ENCODE measurements at places on chromosomes 3 and 15.

GRCh38 chr3:46293991-46294833 is 52.0 kb downstream of the CCR3 start:
- no peak for DNase-seq

- no peak for DNase-seq
Measured at GRCh38 chr3:118842147-118842863, 192.3 kb downstream of the IGSF11 start.

DNA sequence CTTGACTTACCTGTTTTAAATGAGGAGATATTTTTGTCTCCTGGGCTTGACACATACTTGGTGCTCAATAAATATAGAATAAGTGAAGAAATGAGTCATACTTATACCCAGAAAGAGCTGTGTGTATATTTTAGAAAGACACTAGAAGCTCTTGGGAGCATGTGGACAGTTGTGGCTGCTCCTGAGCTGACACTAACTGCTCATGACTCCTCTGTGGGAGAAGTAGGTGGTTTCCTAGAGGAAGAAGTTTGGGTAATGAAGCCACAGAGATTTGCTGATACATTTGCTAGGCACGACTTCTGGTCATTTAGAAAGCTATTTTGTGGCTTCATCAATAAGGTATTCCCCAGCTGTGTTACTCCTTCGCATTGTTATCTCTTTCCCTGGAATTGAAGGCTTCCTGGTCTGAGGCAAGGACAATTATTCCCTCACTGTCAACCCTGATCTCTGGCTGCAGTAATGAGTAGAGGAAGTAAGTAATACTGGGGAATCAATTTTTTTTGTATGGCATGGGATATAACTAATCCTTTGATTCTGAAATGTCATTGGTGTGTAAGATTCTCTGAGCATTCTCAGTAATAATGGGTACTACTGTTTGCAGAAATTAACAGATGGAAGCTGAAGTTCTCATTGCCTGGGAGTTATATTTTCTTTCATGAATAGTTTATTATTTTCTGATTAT is 79.6 kb upstream of the DCBLD2 start:
- DNase-seq, result no peak

- DNase-seq, result no peak
Measured at GRCh38 chr3:193573403-193574191, 18.9 kb upstream of the ATP13A4 start.

DNA sequence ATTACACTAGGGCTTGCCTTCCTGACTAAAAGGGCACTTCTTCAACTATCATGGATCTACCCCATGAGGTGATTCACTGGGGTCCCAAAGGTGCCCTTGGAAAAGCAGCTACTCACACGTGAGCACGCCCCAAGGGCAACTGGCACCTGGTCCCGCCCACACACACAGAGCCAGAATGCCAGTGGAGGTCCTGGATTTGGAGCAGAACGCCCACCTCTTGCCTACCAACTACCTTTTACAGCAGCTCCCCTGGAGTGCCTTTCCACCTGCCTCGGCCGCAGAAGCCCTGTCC is 1.8 kb upstream of the CTDSPL start:
- DNase-seq, result no peak

DNA sequence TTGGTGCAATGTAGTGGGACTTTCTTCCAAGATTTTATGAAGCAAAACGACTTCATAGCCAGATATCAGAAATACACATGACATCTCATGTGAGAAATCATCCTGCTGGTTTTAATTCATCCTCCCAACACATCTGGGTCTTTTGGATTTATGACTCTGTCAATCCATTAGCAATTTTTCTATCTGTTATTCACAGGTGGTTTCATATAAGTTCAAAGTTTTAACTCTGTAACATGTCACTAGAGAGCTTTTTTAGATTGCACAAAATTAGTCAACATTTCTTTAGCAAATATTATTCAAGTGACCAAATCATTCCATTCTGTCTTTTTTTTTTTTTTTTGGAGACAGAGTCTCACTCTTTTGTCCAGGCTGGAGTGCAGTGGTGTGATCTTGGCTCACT is 30.4 kb downstream of the SQOR start:
- no peak for DNase-seq

DNA sequence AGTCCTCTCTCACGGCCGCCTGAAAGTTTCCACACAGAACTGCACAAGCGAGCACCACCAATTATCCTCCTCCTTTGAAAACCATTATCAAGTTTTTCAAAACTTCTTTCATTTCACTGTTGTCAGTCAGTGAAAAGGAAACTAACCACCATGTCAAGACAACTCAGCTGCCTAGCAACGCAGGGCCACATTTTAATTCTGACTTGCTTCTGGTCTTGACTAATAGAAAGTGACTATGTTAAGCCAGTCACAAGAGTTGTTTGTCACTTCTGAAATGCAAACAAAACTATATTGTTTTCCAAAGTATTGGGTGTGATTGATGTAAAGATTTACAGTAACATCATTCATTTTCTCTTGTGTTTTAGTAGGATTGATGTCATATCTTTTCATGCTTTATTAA is 612.8 kb upstream of the AGTR1 start:
- no peak for DNase-seq

GRCh38 chr3:17062736-17063135 is 178.0 kb downstream of the PLCL2 start:
- no peak for DNase-seq

- DNase-seq, result no peak
Measured at GRCh38 chr15:82536409-82537350, 3.6 kb downstream of the RPS17 start.

DNA sequence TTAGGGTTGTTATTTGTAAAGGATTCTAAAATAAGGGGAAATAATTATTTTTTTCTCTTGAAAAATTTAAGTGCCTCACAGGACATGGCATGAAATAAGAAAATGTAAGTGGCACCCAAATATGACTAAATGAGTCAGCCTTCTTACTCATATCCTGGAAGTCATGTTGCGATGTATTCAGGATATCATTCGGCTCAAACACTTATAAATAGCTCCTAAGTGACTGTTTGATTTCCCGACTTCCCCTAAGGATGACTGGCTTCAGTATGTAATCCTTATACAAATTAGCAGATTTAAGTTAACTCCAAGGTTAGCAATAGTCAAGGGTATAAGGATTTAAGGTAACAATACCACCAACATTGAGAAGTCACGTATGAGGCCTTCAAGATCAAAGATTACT is 57.3 kb upstream of the OSTN start:
- no peak for DNase-seq

- DNase-seq, result no peak
Measured at GRCh38 chr3:141411251-141411771, 43.0 kb downstream of the ZBTB38 start.

- no peak for DNase-seq
Measured at GRCh38 chr3:155972885-155973584, 102.6 kb downstream of the GMPS start.

- DNase-seq, result no peak
Measured at GRCh38 chr3:154730186-154730585, 300.2 kb upstream of the GPR149 start.

DNA sequence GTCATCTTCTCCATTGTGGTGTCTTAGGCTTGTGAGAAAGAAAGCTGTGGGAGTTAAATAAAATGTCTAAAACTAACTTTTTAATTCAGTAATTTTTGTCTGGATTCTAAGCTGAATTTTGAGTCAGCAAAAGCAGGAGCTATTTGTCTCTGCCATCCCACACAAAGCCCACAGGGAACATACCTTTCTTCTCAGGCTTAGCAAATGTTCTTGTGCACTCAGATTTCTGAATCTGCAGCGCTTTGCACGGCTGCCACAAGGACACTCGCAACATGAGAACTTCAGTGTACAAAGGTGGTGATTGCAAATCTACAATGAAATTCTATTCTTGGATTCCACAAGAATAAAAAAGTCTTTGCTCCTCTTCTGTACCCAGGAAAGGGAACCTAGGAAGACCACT is 88.2 kb upstream of the RNF7 start:
- DNase-seq, result no peak

- no peak for DNase-seq
Measured at GRCh38 chr3:126117212-126117611, 33.3 kb upstream of the SLC41A3 start.

DNA sequence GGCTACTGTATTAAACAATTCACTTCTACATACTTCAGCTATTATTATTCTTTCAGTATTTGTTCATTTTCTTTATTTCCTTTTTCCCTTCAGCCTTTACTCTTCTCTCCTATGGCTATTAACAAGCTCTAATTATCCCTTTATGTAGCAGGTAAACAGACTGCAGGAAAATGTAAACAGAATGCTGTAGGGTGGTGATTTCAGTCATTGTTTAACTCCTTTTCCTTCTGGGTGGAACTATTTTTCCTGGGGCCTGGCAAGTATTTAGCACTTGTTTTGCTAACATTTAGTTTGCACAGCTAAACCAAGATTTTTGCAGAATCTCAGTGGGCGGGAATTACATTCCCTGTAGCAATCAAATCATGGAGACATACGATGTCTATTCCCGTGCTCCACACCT is 14.4 kb downstream of the RARB start:
- DNase-seq, result no peak

DNA sequence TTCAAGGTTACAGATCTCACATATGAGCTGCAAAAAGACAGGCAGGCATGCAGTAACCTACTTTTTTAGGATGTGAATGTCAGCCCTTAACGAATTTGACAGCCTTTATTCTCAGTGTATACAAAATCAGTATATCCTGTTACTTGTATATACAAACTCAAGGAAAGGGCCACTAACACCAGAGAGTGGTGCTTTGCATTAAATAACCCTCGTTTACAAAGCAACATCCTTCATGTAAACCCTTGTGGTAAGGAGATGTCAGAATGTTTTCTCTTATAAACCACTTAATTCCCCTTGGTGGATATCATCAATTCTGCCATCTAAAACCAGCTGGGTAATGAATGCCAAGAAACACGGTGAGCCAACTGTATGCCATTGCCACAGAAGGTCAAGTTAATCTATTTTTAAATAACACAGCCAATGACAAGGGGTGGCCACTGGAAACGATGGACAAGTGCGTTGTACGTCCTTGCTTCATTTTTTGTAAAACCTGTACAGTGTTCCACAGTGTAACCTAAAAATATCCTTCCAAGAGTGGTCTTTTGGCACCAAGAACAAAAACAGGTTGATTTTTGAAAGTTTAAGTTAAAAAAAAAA is 7.5 kb downstream of the MAGI1 start:
- DNase-seq, result no peak

DNA sequence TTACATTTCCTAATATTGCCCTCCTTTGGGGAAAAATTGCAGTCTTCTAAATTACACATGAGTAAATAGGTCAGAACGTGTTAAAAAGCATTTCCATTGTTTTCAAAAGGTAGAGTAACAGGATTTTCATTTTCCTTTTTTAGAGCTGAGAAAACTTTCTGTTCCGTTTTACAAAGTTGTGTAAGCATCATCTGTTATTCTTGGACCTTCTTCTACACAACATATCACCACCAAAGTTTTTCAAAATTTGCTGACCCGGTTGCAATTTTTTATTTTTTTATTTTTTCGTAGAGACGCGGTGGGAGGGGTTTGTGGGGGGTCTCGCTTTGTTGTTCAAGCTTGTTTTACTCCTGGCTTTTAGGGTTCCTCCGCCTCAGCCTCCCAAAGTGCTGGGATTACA is 1.1 kb downstream of the CCDC39 start:
- DNase-seq, result no peak

DNA sequence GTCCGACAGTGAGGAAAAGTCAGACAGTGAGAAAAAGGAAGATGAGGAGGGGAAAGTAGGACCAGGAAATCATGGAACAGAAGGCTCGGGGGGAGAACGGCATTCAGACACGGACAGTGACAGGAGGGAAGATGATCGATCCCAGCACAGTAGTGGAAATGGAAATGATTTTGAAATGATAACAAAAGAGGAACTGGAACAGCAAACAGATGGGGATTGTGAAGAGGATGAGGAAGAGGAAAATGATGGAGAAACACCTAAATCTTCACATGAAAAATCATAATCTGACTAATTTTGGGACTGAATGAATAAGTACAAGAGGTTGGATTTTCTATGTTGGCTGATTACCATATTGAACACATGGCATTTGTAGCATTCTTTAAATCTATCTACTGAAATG is 26.2 kb downstream of the SEC62 start:
- no peak for DNase-seq

DNA sequence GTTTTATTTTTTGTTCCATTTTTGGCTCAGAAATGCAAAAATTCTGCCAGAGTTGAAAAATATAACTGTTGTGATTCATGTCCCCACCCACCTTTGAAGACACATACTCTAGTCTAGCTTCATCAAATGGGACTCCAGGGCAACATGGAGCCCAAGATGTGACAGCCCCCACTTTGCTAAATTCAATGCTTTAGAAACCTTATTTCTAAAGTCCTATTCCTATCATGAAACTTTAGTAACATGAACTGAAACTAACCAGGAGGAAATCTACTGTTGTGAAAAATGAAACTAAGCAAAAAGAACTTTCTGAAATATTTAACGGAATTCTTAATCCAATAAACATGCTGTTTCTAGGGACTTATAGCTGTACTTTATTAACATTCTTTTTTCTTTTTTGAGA is 20.3 kb downstream of the UBP1 start:
- no peak for DNase-seq

DNA sequence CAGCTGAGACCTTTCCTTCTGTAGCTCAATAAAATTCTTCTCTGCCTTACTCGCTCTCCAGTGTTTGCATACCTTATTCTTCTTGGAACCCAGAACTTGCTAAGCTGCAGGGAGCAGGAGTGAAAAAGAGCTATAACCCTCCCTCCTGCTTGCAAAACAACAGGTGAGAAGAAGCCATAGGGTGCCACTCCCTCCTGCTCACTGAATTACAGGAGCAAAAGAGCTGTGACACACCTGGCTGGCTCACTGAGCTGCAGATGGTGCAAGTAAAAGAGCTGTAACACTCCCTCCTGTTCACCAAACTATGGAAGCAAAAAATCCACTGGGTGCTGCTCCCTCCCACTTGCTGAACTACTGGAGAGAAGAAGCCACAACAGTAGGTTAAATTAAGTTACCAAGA is 44.2 kb upstream of the C2CD4B start:
- DNase-seq, result no peak

GRCh38 chr3:49638445-49638844 is 35.7 kb upstream of the APEH start:
- no peak for DNase-seq

DNA sequence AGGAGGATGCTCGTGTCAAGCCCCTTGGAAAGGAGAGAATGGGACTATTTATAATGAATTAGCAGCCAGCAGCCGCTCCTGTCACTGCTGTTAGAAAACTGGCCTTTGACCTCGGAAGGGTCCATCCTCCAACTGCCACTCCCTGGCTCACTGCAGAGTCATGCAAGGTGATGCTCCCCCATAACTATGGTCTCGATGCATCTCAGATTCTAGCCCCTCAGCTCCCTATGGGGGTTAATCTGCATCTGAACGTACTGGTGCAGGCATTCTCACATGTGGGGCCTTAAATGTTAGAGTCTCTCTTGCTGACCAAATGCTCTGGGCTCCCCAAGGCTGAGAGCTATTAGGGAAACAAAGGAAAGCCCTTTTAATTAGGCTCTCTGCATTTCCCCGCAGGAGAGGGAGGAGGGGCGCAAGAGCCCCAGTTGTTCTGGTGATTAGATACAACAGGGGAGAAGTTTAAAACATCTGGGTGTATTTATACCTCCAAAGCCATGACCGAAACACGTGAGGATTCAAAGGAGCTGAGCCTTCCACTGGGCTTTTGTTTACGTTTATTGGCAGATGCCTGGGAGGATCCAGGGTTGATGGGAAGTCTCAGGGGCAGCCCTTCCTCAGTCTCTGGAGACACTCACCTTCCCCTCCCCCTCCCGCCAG is 182.5 kb downstream of the OPA1 start:
- DNase-seq, result no peak

- DNase-seq, result no peak
Measured at GRCh38 chr3:78937475-78937874, 830.3 kb downstream of the ROBO1 start.
